Diencephalon (tissue), 1 donor: ENCODE measurements at places on chromosomes 16 and 17. TPM values are rescaled to one million over a fixed set of nuclear protein-coding genes. Genes with fewer than 3 reads are reported as not detected.

The KRT32 gene
- total RNA-seq = not detected

The HOXB9 gene
- not detected for total RNA-seq

The ARMC5 gene
- total RNA-seq = 12.7 TPM

The C17orf100 gene
- total RNA-seq = 5.3 TPM

The SKAP1 gene
- total RNA-seq = 0.92 TPM

The RPS2 gene
- 1,359 TPM for total RNA-seq

The KRT33A gene
- total RNA-seq = not detected

The SLC5A10 gene
- not detected for total RNA-seq

The C1QL1 gene
- 8.3 TPM for total RNA-seq

The CCL4L2 gene
- total RNA-seq = 0.46 TPM

The GTF3C1 gene
- 81.0 TPM for total RNA-seq

The KIAA0513 gene
- 49.4 TPM for total RNA-seq

The OSGIN1 gene
- total RNA-seq = 0.23 TPM

The MMD gene
- total RNA-seq = 199 TPM

The TBC1D3K gene
- not detected for total RNA-seq

The COQ9 gene
- 36.4 TPM for total RNA-seq

The GRAPL gene
- total RNA-seq = 0.92 TPM

The SP6 gene
- total RNA-seq = 0.23 TPM

The WNT9B gene
- 1.2 TPM for total RNA-seq

The XYLT2 gene
- total RNA-seq = 14.1 TPM

The CASKIN1 gene
- total RNA-seq = 41.3 TPM

The TNFRSF17 gene
- 3.9 TPM for total RNA-seq

The ITGAX gene
- total RNA-seq = 3.0 TPM

The ITGB4 gene
- 4.4 TPM for total RNA-seq

The SGCA gene
- total RNA-seq = not detected

The ST6GALNAC2 gene
- total RNA-seq = 2.1 TPM

The ABCA8 gene
- 7.4 TPM for total RNA-seq

The TSR1 gene
- 35.3 TPM for total RNA-seq

The P2RX1 gene
- 0.23 TPM for total RNA-seq

The CEP295NL gene
- total RNA-seq = 1.4 TPM
